IMR-90 (cell line): ENCODE measurements at places on chromosomes 5 and 9. TPM values are rescaled to one million over a fixed set of nuclear protein-coding genes. Genes with fewer than 3 reads are reported as not detected.

PLEKHG4B gene
- total RNA-seq: 1.1 TPM in 2 replicates

BASP1 gene
- 39.6 and 70.5 TPM in 2 replicates for total RNA-seq

IL33 gene
- total RNA-seq: not detected in 2 replicates

FCN1 gene
- not detected in 2 replicates for total RNA-seq

CD274 gene
- 19.4 and 29.4 TPM in 2 replicates for total RNA-seq

SPINK7 gene
- not detected in 2 replicates for total RNA-seq

PCDHGB1 gene
- total RNA-seq: 3.3 and 3.6 TPM in 2 replicates

IFNA13 gene
- not detected in 2 replicates for total RNA-seq

DNA sequence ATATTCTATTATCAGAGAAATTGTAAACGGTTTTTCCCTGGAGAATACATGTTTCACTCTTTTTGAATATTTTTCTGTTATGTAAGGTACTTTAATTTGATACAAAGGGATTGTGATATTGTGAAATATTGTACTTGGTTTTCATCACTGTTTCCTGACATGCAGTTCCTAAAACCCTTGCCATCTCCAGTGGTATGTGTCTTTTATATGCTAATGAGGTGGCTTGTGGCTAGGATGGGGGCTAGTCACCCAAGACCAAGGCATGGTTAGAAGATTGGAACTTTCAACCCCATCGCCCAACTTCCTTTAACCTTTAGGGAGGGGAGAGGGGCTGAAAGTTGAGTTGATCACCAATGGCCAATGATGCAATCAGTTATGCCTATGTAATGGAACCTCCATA lies 160.6 kb downstream of the TAF11L14 start:
- H3K27me3 ChIP-seq: no peaks in the 10 kb centered on the region
- no peak for DNase-seq
- H3K36me3 ChIP-seq: no peaks in the 10 kb centered on the region
- no peaks in the 10 kb centered on the region for H3K4me1 ChIP-seq
- H3K27ac ChIP-seq: no peak overlapping the region

- H3K36me3 ChIP-seq: no peaks in the 10 kb centered on the region
- H3K4me1 ChIP-seq: peaks cover 2% of the 10 kb centered on the region; the same call in 1 of the 2 replicates
- peak; percentile 12 for DNase-seq
- H3K27ac ChIP-seq: no peak overlapping the region
- H3K4me3 ChIP-seq: no peak overlapping the region
These were observed 158.9 kb downstream of the RMI1 start for GRCh38 chr9:84139296-84140070.

GRCh38 chr9:99736291-99736690 lies 85.4 kb upstream of the NR4A3 start:
- H3K4me1 ChIP-seq: no peaks in the 10 kb centered on the region
- no peak overlapping the region for H3K27ac ChIP-seq
- no peaks in the 10 kb centered on the region for H3K36me3 ChIP-seq
- H3K4me3 ChIP-seq: no peak overlapping the region
- peaks cover 3% of the 10 kb centered on the region; the same call in 1 of the 2 replicates for H3K27me3 ChIP-seq

GRCh38 chr9:679462-679861 lies 162.0 kb upstream of the DMRT1 start:
- no peaks in the 10 kb centered on the region for H3K27me3 ChIP-seq
- H3K4me3 ChIP-seq: no peak overlapping the region
- no peak for DNase-seq
- no peak overlapping the region for H3K27ac ChIP-seq
- H3K4me1 ChIP-seq: peaks cover 14% of the 10 kb centered on the region

DNA sequence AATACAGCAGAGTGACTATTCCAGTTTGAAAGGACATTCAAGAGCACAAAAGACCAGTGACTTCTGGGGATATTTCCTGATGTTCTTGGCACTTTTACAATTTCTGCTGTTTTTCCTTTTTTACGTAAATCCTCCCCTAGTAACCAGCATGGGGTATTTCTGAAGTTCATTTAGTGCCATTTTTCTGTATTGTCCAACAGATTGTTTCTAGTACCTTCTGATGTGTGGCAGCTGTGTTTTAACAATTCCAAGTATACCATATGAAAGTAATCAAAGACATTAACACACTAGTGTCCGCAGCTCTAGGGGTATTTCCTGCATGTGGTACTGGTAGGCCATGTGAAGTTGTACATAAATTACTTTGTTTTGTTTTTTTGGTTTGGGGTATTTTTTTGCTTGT lies 53.0 kb upstream of the SMARCA2 start:
- no peaks in the 10 kb centered on the region for H3K36me3 ChIP-seq
- no peaks in the 10 kb centered on the region for H3K27me3 ChIP-seq
- no peaks in the 10 kb centered on the region for H3K4me1 ChIP-seq
- H3K27ac ChIP-seq: no peak overlapping the region
- no peak for DNase-seq

DNA sequence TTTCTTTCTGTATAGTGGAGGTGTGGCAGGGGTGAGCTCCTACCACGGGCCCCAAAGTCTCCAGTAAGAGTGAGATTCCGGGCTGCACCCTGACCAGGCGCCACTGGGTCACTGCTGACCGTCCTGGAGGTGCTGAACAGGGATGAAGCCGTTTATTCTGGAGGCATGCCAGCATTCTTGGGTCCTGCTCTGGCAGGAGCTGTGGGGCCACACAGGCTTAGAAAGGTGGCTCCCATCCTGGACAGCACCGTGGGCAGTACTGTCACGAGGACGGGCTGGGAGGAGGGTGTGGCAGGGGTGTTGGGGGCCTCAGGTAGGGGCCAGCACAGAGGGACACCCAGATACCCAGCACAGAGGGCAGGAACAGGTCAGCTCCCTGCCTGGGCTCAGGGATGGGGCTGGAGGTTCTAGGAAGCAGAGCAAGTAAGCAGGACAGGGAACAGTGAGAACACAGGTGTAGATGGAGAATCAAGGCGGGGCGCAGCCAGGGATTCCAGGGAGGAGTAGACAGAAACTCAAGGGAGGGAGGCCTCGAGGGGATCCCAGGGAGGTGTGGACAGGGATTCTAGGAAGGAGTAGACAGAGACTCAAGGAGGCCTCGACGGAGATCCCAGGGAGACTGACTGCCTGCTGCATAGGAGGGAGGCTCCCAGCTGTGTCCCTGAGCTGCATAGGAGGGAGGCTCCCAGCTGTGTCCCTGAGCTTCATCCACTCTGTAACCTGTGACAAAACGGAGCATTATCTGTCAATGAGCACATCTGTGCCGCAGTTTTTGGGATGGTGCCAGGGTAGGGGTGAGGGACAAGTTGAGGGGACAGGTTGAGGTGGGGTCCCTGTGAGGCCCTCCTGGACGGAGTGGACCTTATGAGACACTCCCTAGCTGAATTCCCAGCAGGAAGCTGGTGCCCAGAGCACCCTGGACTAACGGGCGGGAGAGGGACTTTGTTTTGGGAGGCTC lies 1.1 kb upstream of the PLEKHG4B start:
- no peak overlapping the region for H3K27ac ChIP-seq
- DNase-seq: no peak
- H3K4me1 ChIP-seq: no peaks in the 10 kb centered on the region
- H3K4me3 ChIP-seq: no peak overlapping the region
- H3K27me3 ChIP-seq: peaks cover 69% of the 10 kb centered on the region

DNA sequence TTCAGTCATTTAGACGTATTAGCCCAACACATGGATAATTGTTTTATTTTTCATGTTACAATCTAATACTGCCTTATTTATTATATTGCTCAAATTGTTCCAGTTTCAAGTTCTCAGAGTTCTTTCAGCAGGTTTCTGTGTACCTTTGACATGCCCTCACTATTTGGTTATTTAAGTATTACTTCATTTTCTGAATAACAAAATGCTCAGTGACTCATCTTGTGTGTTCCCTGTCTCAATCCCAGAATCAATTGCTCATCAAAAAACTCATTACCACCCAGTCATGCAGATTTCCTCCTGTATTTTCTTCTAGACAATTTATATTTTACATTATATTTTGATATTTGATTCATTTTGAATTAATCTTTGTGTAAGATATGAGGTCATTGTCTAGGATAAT lies 562.6 kb downstream of the ANXA1 start:
- H3K36me3 ChIP-seq: no peaks in the 10 kb centered on the region
- no peak overlapping the region for H3K27ac ChIP-seq
- no peaks in the 10 kb centered on the region for H3K27me3 ChIP-seq
- DNase-seq: no peak
- no peaks in the 10 kb centered on the region for H3K4me1 ChIP-seq

- H3K27me3 ChIP-seq: no peaks in the 10 kb centered on the region
- H3K4me1 ChIP-seq: no peaks in the 10 kb centered on the region
- H3K4me3 ChIP-seq: no peak overlapping the region
- no peak overlapping the region for H3K27ac ChIP-seq
- no peaks in the 10 kb centered on the region for H3K36me3 ChIP-seq
- DNase-seq: no peak
These were observed 48.3 kb upstream of the HRH2 start for GRCh38 chr5:175609526-175609925.

GRCh38 chr5:154626876-154627557 lies 128.2 kb upstream of the LARP1 start:
- H3K27me3 ChIP-seq: peaks cover 16% of the 10 kb centered on the region
- no peak overlapping the region for H3K27ac ChIP-seq
- DNase-seq: no peak

- H3K4me3 ChIP-seq: no peak overlapping the region
- no peak for DNase-seq
- no peaks in the 10 kb centered on the region for H3K27me3 ChIP-seq
These were observed 368.4 kb upstream of the ITGA1 start for GRCh38 chr5:52419357-52419756.
